Effector CD8-positive, alpha-beta T cell (primary cell): ENCODE measurements at places on chromosomes 5 and 9.

DNA sequence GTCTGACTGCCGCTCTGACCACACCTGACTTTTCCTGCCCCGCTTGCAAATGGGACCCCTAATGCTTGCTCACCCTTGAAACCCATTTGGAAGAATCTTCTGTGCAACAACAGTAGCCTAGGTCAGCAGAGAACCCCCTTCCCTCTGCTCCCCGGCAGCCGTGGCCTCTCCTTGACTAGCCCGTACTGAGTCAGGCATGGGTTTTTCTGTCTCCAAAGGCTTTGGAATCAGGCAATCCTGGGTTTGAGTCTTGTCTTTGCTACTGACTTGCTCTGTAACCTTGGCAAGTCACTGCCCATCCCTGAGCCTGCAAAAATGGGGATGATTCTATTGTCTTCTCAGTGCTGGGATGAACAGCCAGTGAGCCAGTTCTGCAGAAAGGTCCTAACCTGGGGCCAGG lies 135.4 kb downstream of the RGS3 start:
- DNase-seq, result no peak

GRCh38 chr5:5617024-5617423 lies 194.5 kb downstream of the ICE1 start:
- DNase-seq, result no peak

- DNase-seq, result no peak
These were observed 68.6 kb downstream of the MAPKAP1 start for GRCh38 chr9:125638239-125639045.

GRCh38 chr5:73531356-73531755 lies 33.1 kb downstream of the BTF3 start:
- DNase-seq, result no peak

- DNase-seq, result no peak
These were observed 62.7 kb upstream of the RASEF start for GRCh38 chr9:83125671-83126070.

DNA sequence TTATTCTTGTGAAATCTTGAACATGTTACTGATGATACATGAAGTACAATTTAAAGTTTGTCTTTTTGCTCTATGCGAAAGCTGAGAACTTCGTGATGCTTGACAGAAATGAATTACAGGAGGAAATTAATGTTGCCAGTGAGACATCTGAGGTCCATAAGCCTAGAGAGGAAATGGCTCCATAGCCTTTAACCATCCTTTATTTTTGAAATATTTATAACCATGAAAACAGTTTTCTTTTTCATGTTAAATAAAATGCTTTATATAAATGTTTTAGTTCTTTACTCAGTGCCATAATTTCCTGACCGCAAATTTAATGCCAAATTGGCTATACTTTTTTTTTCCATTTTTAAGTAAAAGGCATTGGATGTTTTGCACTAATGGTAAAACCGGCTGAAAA lies 29.1 kb downstream of the F2RL2 start:
- no peak for DNase-seq

- DNase-seq, result no peak
These were observed 35.1 kb downstream of the DMXL1 start for GRCh38 chr5:119105971-119106370.

DNA sequence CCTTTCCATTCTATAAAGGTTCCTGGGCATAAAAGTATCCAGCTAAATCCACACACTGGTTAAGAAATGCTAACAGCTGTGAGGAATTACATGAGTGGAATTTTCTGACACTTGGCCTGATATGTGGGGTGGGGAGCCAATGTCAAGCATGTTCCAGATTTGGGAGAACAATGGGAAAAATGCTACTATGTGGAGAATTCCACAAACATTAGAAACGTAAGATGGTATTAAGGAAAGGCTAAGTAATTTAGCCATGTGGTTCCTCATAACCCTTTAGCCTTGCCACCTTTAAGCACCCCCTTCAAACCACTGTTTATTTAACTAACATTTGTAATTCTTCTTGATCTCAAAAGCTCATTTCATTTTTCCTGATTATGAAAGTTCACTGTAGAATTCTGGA lies 149.2 kb downstream of the GNA14 start:
- DNase-seq, result no peak

DNA sequence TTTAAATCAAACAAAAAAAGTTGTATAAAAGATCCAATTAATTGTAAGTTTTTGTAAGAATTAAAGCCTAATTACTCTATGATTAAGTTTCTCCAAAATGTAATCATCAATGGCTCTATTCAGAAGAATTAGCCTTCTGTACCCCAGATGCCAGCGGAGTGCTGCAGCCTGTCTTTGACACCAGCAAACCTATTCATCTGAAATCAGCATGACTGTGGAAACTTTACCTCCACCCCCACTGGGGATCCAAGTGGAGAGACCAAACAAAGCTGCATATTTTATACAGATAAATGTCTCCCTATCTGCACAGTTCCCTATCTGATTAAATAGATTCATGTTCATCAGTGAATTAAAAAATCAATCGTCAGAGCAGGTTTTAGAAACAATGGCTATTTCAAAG lies 426.8 kb downstream of the KIAA0825 start:
- DNase-seq, result no peak

GRCh38 chr5:39117401-39117800 lies 43.2 kb upstream of the RICTOR start:
- DNase-seq, result no peak
